ENCODE measurements at places on chromosomes 7 and 10.

DNA sequence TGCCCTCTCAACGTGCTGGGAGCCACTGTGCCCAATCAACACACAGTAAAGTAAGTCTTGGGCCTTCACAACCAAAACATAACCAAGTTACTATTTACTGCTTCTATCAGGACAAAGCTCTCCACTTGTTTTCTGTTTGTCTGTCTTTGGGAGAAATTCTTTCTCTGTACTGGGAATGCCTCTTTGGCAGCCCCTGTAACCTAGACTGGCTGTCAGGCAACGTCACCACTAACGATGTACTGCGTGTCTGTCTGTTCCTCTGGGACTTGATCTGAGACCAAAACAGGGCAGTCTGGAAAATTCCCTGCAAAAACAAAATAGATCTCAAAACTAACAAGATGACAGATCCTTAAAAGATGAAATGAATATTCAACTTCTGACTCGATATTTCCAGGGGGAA lies 113.0 kb downstream of the SMURF1 start:
- H3K4me1 ChIP-seq: no peaks in the 10 kb centered on the region
- no peak overlapping the region for H3K4me3 ChIP-seq
- peaks cover 84% of the 10 kb centered on the region for H3K36me3 ChIP-seq

DNA sequence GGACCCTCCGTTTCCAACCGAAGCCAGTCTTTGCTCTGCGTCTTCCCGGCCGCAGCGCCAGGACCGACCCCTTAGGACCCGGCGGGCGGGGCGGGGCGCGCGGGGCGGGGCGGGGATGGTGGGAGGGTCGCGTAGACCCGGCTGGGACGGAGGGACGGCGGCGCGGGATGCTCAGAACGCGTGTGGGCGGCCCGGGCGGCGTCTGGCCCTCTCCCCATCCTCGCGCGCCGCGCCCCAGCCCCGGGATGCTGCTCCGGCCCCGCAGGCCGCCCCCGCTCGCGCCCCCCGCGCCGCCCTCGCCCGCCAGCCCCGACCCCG lies at the start of gene UTF1:
Gene UTF1 (plus strand): TSS at position 174 of the 318 bp plus-strand sequence. CDS start 72 bp downstream, at position 246.
- no peak within 1 kb of the TSS for H3K27ac ChIP-seq
- no peak for DNase-seq
- peaks cover 6% of the 10 kb centered on the region for H3K27me3 ChIP-seq
- peaks cover 5% of the 10 kb centered on the region for H3K36me3 ChIP-seq
- H3K4me1 ChIP-seq: no peaks in the 10 kb centered on the region

DNA sequence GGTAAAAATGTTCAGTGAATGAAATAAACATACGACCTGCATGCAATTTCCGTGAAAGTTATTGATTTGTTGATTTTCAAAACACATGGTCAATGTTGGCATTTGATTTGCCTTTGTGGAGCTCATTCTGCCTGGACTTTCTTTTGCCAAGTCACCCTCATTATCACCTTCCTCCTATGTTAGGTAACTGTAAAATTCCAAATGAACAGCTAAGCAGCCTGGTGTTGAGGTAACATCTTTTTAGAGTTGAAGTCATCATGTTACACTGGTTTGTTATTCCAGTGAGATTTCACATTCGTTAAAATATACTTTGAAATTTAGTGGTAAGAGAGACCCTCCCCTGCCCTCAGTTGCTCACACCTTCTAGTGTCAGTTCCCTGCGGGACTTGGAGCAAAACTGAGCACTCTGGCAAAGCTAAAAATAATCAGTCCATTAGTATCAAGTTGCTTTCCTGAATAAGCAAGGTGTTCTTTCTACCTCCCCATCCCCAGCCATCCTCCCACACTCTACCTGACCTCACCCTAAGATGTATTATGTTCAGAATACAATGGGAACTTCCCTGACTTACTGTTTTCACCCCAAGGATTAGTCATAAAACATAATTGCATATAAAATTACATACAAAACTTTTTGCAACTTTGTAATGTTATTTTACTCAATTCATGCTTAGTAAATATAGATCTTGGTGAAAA lies 283.3 kb upstream of the SEMA3A start:
- no peaks in the 10 kb centered on the region for H3K36me3 ChIP-seq
- no peak overlapping the region for H3K27ac ChIP-seq
- H3K4me1 ChIP-seq: no peaks in the 10 kb centered on the region
- no peak for DNase-seq
- H3K27me3 ChIP-seq: no peaks in the 10 kb centered on the region
- H3K4me3 ChIP-seq: no peak overlapping the region

DNA sequence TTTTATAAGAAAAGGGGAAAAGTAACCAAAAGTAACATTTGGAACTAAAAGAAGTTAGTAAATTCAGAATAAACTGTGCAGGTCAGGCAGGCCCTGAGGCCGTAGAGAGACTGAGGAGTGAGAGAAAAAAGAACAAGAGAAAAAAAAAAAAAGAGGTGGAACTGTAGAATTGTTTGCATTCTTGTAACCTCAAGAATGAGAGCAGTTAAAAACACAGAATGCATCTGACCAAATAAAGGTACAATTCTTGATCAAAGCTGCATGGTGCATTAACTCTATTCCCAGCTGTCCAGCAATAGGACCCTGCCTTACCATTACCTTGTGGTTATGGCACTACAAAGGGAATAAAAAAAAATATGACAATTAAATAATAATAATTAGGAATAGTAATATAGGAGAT lies 170.1 kb upstream of the SEMA3A start:
- H3K36me3 ChIP-seq: no peaks in the 10 kb centered on the region
- DNase-seq: no peak
- H3K4me1 ChIP-seq: no peaks in the 10 kb centered on the region

DNA sequence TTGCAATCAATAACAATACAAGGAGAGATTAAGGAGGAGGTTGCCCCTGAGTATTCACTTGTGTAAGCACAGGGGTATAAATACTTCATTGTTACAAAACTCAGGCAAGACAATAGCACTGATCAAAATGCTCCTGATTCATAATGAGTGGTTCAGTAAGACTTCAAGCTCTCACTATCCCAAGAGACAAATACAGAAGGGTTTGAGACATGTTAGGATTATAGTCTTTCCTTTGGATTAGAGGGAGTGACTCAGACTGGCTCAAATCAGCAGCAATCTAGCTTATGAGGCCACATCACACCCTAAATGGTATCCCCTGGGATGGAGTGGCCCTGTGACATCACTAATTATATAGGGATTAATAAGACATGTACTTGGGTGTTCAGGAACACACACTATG lies 167.2 kb upstream of the HGF start:
- no peaks in the 10 kb centered on the region for H3K36me3 ChIP-seq
- no peak overlapping the region for H3K4me3 ChIP-seq
- no peaks in the 10 kb centered on the region for H3K4me1 ChIP-seq
- no peaks in the 10 kb centered on the region for H3K27me3 ChIP-seq
- DNase-seq: no peak

DNA sequence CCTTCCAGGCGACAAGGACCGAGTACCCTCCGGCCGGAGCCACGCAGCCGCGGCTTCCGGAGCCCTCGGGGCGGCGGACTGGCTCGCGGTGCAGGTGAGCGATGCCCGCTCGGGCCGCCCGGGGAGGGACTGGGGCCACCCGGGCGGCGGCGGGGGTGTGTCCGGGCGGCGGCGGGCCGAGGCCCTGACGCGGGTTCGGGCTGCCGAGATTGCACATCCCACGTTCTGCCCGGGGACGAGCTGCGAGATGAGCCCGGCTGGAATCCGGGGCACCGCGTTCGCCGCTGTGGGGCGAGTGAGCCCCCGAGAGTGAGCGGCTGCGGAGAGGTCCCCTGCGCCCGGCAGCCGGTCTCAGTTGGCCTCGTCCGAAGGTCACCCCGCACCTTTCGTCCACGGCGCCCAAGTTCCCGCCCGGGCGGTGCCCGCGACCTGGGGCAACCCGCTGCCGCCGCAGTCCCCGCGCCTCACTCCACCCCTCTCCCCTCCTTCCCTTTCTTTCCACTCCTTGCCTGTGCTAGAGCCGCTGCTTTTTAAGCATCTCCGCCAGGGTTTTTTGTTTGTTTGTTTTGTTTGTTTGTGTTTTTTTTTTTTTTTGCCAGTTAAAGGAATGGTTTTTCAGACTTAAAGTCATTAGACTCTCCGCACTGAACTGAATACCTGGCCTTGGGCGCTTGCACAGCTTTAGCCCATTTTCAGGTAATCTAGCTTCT lies 515 bp downstream of the RALA start:
- peaks cover 2% of the 10 kb centered on the region for H3K4me1 ChIP-seq
- H3K27me3 ChIP-seq: no peaks in the 10 kb centered on the region
- no peak overlapping the region for H3K27ac ChIP-seq
- peak overlapping the region; percentile 93 for H3K4me3 ChIP-seq
- DNase-seq: no peak

DNA sequence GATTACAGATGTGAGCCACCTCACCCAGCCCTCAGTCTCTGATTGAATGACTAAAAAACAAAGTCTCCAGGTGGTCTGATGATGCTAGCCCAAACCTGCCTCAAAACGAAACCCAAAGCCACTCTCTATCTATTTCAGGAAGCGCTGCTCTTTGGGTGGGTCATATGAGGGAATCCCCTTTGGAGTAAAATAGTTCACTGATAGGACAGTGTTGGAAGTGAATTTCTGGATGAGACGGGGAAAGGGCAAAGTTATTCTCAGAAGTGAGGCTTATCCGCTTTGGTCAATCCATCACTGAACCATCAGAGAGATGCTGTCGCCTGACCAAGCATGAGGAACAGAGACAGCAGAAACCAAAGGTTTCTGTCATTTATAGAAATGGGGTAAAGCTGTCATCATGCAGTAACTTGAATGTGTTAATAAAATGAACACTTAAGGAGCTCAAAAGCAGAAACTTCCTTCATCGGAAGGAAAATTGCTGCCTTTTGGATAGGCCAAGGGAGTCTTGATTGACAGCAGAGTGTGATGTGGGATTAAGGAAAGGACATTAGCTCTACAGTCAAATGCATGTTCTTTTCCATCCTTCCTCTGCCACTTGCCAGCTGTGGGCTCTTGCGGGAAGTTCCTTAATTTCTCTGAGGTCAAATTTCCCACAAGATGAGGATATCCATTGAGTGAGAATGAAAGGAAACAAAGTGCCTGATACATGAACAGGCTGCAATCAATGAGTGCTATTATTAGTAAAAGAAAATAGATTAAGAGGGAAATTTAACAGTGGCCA lies 64.9 kb upstream of the C1QL3 start:
- H3K36me3 ChIP-seq: no peaks in the 10 kb centered on the region
- H3K27me3 ChIP-seq: no peaks in the 10 kb centered on the region
- H3K4me3 ChIP-seq: no peak overlapping the region

- DNase-seq: no peak
- H3K4me1 ChIP-seq: peaks cover 35% of the 10 kb centered on the region
- no peaks in the 10 kb centered on the region for H3K27me3 ChIP-seq
- H3K36me3 ChIP-seq: peaks cover 7% of the 10 kb centered on the region
- no peak overlapping the region for H3K4me3 ChIP-seq
- peak overlapping the region; percentile 96 for H3K27ac ChIP-seq
These were observed 22.1 kb downstream of the GNA12 start for GRCh38 chr7:2821842-2822507.

- no peak for DNase-seq
- no peak overlapping the region for H3K27ac ChIP-seq
These were observed 102.6 kb downstream of the SH3PXD2A start for GRCh38 chr10:103752680-103753248.

GRCh38 chr7:1895664-1896515 lies 225.8 kb downstream of the ELFN1 start:
- no peak overlapping the region for H3K27ac ChIP-seq
- no peaks in the 10 kb centered on the region for H3K27me3 ChIP-seq
- DNase-seq: no peak
- no peaks in the 10 kb centered on the region for H3K36me3 ChIP-seq

DNA sequence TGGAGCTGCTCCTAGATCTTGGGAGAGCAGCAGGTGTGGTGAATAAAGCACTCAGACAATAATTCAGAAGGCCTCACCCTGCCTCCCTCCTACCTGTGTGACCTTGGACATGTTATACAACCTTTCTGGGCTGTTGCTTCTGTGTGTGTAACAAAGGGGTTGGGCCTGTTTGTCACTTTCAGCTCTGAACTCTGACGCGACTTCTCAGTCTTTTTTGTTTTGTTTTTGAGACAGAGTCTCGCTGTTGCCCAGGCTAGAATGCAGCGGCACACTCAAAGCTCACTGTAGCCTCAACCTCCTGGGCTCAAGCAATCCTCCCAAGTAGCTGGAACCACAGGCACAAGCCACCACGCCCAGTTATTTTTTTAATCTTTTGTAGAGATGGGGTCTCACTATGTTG lies 89.3 kb downstream of the DNMBP start:
- no peak overlapping the region for H3K4me3 ChIP-seq
- H3K27ac ChIP-seq: no peak overlapping the region
- H3K27me3 ChIP-seq: no peaks in the 10 kb centered on the region
- no peaks in the 10 kb centered on the region for H3K4me1 ChIP-seq
- DNase-seq: no peak
- H3K36me3 ChIP-seq: no peaks in the 10 kb centered on the region

- no peaks in the 10 kb centered on the region for H3K4me1 ChIP-seq
- no peak overlapping the region for H3K4me3 ChIP-seq
- H3K27me3 ChIP-seq: no peaks in the 10 kb centered on the region
- H3K36me3 ChIP-seq: no peaks in the 10 kb centered on the region
These were observed 12.0 kb downstream of the IFIT5 start for GRCh38 chr10:89426230-89426868.

DNA sequence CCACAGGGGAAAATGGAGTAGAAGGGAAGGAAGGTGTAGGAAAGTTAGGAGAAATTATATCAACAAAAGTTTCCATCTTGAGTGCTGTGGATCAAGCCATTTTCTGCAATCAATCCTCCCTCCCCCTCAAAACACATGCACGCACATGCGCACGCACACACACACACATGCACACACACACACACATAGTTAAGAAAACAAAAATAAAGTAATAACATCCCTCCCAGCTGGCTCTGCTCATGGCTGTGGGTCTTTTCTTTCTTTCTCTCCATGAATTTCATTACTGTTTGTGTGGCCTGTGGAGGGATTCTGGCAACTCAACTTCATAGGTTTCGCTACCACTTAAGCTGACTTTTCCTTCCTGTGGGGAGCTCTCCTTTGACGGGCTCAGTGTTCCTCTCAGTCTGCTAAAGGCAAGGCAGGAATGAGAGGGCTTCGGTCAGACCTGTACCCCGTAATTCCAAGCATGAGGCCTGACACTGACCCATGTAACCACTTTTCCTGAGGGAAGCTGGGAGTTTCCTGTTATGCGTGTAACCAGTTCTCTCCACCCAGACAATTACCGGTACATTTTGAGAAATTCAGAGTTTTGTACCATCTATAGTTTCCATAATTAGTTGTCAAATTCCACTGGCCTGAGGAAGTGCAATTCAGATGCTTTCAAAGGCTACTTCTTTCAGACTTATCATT lies 79.8 kb downstream of the ZNF92 start:
- H3K4me1 ChIP-seq: no peaks in the 10 kb centered on the region
- no peak for DNase-seq
- H3K27ac ChIP-seq: no peak overlapping the region
- H3K27me3 ChIP-seq: no peaks in the 10 kb centered on the region

- no peak for DNase-seq
- H3K36me3 ChIP-seq: peaks cover 8% of the 10 kb centered on the region
- no peaks in the 10 kb centered on the region for H3K4me1 ChIP-seq
- no peak overlapping the region for H3K27ac ChIP-seq
- H3K27me3 ChIP-seq: no peaks in the 10 kb centered on the region
These were observed 61.6 kb downstream of the LHPP start for GRCh38 chr10:124522933-124523871.

Data from H9 (cell line).